ENCODE measurements at places on chromosomes 2 and 18. TPM values are rescaled to one million over a fixed set of nuclear protein-coding genes. Genes with fewer than 3 reads are reported as not detected.
A peak's percentile ranks its signal among the peaks of the same experiment; 100 is the strongest.

DNA sequence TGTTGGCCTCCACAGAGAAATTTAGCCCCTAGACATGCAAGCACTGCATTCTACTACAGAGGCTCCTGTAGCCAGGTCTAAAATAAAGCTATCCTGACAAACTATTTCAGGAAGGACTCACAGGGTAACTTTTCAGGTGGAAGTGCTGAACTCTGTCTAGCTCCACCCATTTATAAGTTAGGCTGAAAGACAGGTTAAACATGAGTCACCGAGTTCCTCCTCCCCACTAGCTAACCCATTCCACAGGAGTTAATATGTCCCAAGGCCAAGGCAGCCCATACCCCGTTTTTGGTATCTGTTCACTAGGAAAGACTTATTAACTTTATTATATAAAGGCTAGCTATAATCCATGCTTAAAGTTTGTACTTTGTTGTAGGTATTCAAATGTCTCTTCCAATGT lies 3.5 kb downstream of the CWC22 start:
- no peaks in the 10 kb centered on the region for H3K27me3 ChIP-seq
- H3K4me3 ChIP-seq = no peak overlapping the region
- H3K4me1 ChIP-seq = peaks cover 40% of the 10 kb centered on the region
- no peak for DNase-seq
- no peak overlapping the region for H3K27ac ChIP-seq
- no peaks in the 10 kb centered on the region for H3K36me3 ChIP-seq

DNA sequence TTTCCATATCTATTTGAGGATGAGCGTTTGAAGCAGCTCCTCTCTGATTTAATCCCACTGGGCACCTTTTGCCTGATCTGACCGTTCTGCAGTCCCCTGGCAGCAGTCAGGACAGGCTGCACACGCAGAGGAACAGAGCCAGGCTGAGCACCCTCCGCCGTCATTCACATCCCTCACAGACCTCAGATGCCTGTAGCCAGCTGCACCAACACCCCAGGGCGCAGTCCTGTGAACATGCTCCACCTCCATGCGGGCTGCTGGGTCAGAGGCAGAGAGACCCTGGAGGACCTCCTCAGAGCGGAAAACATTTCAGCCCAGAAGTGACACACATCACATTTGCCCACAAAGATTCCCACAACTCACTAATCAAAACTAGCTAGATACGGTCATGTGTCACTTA lies 146.1 kb downstream of the SEPTIN10 start:
- no peaks in the 10 kb centered on the region for H3K36me3 ChIP-seq
- H3K4me1 ChIP-seq = peaks cover 1% of the 10 kb centered on the region
- H3K4me3 ChIP-seq = no peak overlapping the region
- no peak overlapping the region for H3K27ac ChIP-seq

DNA sequence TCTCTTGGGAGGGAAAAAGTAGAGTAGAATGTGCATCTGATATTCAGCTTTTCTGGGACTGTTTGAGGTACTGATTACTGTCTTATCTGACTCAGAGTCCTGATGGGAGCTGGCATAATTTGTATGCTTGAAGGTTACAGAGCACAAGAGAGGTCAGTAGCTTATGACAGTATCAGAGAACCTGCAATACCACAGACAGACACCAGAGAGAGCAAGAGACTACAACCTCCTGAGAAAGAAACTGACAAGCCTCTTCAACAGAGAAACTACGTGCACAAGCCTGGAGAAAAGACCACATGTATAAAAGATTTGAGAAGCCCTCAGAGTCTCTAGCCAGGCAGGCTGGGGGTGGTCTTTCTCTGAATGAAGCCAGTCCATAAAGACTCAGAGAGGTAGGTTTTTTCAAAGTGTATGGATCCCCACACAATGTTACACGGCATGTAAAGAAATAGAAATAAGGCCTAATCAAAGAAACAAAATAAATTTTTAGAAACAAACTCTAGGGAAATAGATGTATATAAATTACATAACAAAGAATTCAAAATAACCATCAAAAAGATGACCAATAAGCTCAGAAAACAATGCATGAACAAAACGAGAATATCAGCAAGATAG lies 568.3 kb downstream of the LRRTM4 start:
- H3K27ac ChIP-seq = no peak overlapping the region
- no peaks in the 10 kb centered on the region for H3K27me3 ChIP-seq
- H3K4me1 ChIP-seq = peaks cover 35% of the 10 kb centered on the region
- H3K4me3 ChIP-seq = no peak overlapping the region
- no peaks in the 10 kb centered on the region for H3K36me3 ChIP-seq
- peak; percentile 36 for DNase-seq

DNA sequence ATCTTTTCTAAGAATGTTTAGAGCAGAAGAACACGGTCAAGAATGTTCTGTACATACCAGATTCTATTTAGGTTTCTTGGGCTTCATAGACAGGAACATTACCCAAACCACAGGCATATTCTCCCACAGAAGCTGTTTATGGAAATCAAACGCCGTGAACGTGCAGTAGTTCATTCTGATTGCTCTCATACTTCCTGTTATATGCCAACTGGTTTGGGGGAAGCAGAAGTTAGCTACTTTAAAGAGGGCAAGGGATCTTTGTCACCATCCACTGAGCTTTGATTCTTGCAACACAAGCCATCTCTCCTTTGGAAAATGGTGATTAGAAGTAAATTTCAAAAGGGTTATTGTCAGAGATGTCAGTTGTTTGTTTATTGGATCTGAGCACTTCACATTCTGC lies 182.2 kb upstream of the NRP2 start:
- no peak overlapping the region for H3K27ac ChIP-seq
- H3K4me3 ChIP-seq = no peak overlapping the region
- H3K27me3 ChIP-seq = no peaks in the 10 kb centered on the region
- no peak for DNase-seq
- no peaks in the 10 kb centered on the region for H3K36me3 ChIP-seq

- no peak overlapping the region for H3K4me3 ChIP-seq
- H3K27ac ChIP-seq = no peak overlapping the region
- DNase-seq = no peak
These were observed 90.1 kb downstream of the KLHL29 start for GRCh38 chr2:23475036-23475435.

GRCh38 chr2:60532421-60532820 lies 21.0 kb downstream of the BCL11A start:
- peak overlapping the region; percentile 55 for H3K27ac ChIP-seq
- DNase-seq = no peak
- H3K36me3 ChIP-seq = peaks cover 9% of the 10 kb centered on the region

DNA sequence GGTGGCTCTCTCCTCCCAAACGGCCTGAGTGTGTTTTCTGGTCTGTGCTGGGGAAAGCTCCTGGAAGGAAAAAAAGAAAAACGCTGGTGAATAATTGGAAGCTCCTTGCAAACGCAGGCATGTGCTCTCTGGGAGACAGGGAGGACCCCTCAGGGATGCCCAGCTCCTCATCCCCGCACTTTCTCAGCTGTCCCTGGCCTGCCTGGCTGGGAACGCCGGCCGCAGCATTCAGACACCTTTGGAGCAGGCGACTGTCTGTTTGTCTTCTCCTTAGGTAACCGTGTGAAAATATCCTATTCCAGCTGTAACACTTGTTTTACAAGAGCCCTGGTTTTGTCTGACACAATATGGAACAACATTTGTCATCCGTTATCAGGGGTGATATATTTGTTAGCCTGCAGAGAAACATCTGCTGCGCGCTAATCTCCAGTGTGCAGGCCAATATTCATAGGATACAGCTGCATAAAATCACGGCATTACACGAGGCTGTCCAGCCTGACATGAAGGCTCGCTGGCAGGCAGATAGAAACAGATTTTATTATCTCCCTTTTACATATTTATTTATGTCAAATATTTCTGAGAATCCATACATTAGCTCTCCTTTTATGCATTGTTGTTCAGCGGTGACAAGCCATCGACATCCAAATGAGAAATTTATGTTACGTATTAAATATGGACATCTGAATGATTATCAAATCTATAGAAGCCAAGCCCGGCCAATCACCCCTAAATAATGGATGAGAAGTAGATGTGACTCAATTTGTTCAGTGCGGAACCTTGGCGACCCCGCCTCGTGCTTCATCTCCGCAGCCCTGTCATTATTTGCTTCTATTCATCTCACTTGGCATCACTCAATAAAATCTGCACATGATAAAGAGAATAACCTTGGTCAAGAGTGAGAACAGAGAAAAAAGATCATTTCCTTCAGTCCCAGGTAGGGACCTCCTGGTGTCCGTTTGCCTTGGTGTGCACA lies 675.1 kb upstream of the SALL3 start:
- peaks cover 38% of the 10 kb centered on the region for H3K36me3 ChIP-seq
- peaks cover 20% of the 10 kb centered on the region for H3K4me1 ChIP-seq
- DNase-seq = no peak
- H3K4me3 ChIP-seq = no peak overlapping the region
- H3K27me3 ChIP-seq = no peaks in the 10 kb centered on the region
- H3K27ac ChIP-seq = no peak overlapping the region

- no peak overlapping the region for H3K4me3 ChIP-seq
- DNase-seq = no peak
- no peak overlapping the region for H3K27ac ChIP-seq
- H3K27me3 ChIP-seq = no peaks in the 10 kb centered on the region
- peaks cover 29% of the 10 kb centered on the region for H3K4me1 ChIP-seq
- no peaks in the 10 kb centered on the region for H3K36me3 ChIP-seq
These were observed 77.5 kb upstream of the SERTAD2 start for GRCh38 chr2:64731263-64731643.

- 0 out of 2 replicates have a peak, but pooled peaks cover 3% of the 10 kb centered on the region for H3K4me1 ChIP-seq
- H3K36me3 ChIP-seq = peaks cover 7% of the 10 kb centered on the region
- DNase-seq = no peak
- H3K27ac ChIP-seq = no peak overlapping the region
- no peaks in the 10 kb centered on the region for H3K27me3 ChIP-seq
- H3K4me3 ChIP-seq = no peak overlapping the region
These were observed 106.9 kb downstream of the COL4A4 start for GRCh38 chr2:227057060-227057459.

DNA sequence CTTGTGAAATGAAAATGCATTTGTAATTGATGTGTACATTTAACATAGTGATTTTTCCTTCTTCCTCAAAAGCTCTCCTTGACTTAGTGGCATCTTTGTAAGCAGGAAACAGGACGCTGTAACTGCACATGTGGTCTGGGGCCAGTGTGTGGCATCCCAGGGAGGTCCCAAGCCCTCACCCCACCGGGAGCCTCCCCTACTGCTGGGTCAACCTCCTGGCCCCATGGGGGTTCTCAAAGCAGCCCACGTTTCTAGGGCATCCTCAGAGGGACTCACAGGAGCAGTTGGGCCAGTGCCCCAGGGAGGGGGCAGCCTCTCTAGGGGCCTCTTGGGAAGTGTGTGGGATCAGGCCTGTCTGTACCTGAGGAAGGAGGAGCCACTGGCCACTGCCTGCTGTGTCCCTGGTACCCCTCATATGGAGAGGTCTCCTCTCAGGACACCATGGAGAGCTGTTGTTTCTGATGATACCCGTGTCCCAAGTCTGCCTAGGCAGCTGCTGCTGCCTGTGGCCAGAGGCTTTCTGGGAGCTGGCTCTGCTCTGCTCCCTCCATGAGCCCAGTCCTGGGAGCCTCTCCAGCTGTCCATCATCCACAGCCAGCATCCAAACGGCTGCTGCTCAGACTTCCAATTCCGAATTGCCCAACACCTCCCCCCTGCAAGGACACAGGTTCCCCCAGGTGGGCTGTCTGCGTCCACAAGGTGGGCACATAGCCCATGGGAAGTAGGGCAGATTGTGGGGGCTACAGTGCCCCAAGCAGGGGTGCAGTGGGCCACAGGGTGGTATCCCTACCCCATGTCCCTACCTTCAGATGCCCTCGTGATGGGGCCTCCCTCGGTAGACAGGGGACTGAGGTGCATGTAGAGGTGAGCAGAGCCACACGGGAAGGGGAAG lies 13.4 kb downstream of the ARHGEF4 start:
- 0 out of 2 replicates have a peak overlapping the region, but pooled peaks have one; percentile 41 for H3K27ac ChIP-seq
- H3K4me3 ChIP-seq = no peak overlapping the region
- H3K4me1 ChIP-seq = no peaks in the 10 kb centered on the region
- H3K27me3 ChIP-seq = no peaks in the 10 kb centered on the region
- DNase-seq = no peak

GRCh38 chr2:106147665-106148064 lies 46.4 kb downstream of the UXS1 start:
- no peak overlapping the region for H3K27ac ChIP-seq
- H3K36me3 ChIP-seq = peaks cover 32% of the 10 kb centered on the region
- H3K4me1 ChIP-seq = peaks cover 16% of the 10 kb centered on the region
- DNase-seq = no peak
- no peak overlapping the region for H3K4me3 ChIP-seq

GRCh38 chr2:98649135-98649991 lies 41.0 kb downstream of the UNC50 start:
- H3K4me1 ChIP-seq = peaks cover 8% of the 10 kb centered on the region
- H3K27ac ChIP-seq = no peak overlapping the region
- no peaks in the 10 kb centered on the region for H3K36me3 ChIP-seq
- no peak overlapping the region for H3K4me3 ChIP-seq

- no peaks in the 10 kb centered on the region for H3K27me3 ChIP-seq
- H3K36me3 ChIP-seq = no peaks in the 10 kb centered on the region
- no peak for DNase-seq
- no peak overlapping the region for H3K27ac ChIP-seq
- peaks cover 20% of the 10 kb centered on the region for H3K4me1 ChIP-seq
- H3K4me3 ChIP-seq = no peak overlapping the region
These were observed 150.2 kb downstream of the LRRTM1 start for GRCh38 chr2:80154231-80154915.

GRCh38 chr2:181849601-181850000 lies 41.9 kb upstream of the ITPRID2 start:
- no peak overlapping the region for H3K27ac ChIP-seq
- H3K36me3 ChIP-seq = no peaks in the 10 kb centered on the region
- no peak overlapping the region for H3K4me3 ChIP-seq
- no peak for DNase-seq
- H3K27me3 ChIP-seq = no peaks in the 10 kb centered on the region
- peaks cover 28% of the 10 kb centered on the region for H3K4me1 ChIP-seq

GRCh38 chr18:45939236-45939635 lies 27.9 kb downstream of the EPG5 start:
- no peak overlapping the region for H3K27ac ChIP-seq
- H3K36me3 ChIP-seq = peaks cover 36% of the 10 kb centered on the region
- no peaks in the 10 kb centered on the region for H3K4me1 ChIP-seq
- H3K4me3 ChIP-seq = no peak overlapping the region
- DNase-seq = no peak

Gene HOXD13
- total RNA-seq = not detected

Gene UGT1A4
- total RNA-seq = not detected

Gene FAM161A
- total RNA-seq = 12.4 TPM

Gene CDK15
- total RNA-seq = not detected

Gene B3GNT7
- total RNA-seq = 151 TPM

Gene TRABD2A
- 7.5 TPM for total RNA-seq

Measured in WTC11 (cell line).